ENCODE measurements at places on chromosomes 7 and 10.

- ATAC-seq: no peak
Measured at GRCh38 chr7:129024125-129024524, 30.8 kb downstream of the TNPO3 start.

DNA sequence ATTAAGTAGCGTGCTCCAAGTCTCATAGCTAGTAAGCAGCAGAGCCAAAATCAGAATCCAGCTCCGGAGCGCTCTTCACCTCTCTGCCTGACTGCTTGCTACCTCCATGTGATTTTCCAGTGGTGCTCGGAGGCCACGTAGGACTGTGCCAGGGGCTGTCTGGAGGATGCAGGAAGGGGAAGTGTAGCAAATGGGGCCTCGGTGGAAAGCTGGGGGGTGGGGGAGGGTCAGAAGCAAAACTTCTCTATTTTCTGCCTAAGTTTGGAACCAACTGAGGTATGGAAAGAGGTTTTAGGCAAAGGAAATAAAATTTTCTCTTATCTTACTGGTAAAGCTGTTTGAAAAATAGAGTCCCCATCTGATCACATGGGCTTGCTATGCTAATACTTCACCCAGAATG lies 108.7 kb downstream of the TBXAS1 start:
- no peak for ATAC-seq

DNA sequence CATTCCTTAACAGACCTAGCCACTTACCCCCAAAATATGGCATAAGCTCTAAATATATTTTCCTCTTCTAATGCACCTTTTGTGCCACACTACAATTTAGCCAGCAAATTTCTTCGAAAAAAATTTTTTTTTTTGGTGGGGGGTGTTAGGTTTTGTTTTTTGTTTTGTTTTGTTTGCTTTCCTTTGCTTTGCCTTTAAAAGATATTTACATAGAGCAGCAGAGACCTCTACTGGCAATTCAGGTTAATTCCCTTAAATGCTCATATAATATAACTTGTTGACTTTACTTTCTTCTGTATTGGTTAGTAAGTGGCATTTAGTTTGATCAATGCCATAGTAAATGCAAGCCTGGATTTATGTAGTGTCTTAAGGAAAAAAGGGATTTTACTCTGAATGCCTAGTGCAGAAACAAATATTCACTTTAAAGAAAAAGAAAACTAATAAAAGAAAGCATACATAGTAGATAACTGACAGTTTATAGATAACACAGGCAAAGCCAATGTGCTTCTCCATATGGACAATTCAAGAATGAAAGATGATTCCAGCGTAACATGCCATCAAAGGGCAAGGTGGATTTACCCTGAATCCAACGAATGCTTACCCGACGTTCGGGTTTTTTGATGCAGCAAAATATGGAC lies 1250.6 kb downstream of the GATA3 start:
- ATAC-seq: peak; percentile 77

GRCh38 chr7:155294511-155294778 lies 3.2 kb upstream of the INSIG1 start:
- ATAC-seq: no peak

DNA sequence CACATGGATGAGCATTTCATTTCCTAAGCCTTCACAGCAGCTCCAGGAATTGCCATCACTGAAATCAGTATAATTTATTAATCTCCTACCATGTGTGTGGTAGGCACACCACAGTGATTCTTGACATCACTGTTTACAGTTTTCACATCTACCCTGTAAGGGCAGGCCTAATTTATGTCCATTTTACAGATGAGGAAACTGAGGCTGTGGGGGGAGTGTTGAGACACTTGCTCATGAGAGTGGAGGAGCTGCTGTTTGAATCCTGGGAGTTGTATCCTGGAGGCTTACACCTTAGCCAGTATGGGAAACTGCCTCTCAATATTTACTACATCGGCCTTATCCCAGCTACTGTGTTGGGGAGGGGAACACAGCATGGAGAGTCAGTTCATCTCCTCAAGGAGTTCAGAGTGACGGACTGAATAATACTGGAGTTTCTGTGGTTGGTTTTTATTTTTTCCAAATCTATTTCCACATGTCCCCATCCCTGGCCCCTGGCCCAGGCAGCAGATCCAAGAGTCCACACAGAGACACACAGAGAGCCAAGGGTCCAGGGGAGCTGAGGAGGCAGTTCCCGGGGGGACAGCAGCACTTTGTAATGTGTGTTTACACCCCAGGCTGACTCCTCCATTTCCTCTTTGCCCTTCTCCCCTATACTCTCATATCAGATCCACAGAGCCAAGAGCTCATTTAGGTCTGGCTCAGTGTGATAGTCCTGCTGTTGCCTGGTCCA lies 13.2 kb downstream of the UBTD1 start:
- no peak for ATAC-seq

GRCh38 chr7:156766666-156767065 lies 126.1 kb downstream of the RNF32 start:
- ATAC-seq: no peak

DNA sequence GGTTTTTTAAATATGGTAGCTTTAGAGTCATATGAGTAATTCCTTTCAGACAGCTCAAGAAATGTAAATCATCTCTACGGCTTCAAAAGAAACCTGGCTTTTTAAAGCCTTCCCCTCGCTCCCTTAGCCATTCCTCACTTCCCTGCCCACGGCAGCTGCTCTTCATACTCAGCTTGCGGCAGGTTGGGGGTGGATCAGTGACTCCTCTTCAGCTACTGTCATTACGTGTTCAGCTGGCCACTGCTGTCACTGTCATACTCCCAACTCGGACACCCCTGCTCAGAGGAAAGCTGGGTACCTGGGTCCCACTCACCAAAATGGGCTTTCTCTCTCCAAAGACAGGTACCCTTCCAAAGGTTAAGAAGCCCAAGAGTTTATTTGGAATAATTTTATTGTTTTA lies 6.6 kb downstream of the YWHAG start:
- no peak for ATAC-seq

DNA sequence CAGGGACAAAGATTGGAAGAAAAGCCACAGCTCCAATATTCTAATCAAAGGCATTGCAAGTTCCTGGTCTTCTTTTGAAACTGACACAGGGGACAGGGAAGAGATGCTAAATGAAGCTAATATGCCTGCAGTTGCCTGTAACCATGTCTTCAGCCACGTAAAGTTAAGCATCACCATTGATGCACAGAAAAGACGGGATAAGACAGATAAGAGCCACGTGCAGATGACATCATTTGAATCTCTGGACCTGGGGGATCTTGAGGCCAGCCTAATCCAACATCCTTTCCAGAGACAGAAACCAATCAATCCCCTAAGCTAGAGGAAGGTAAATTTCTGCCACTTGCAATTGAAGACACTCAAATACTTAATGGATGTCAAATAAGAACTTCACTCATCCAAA lies 93.4 kb downstream of the PIP4K2A start:
- ATAC-seq: no peak

DNA sequence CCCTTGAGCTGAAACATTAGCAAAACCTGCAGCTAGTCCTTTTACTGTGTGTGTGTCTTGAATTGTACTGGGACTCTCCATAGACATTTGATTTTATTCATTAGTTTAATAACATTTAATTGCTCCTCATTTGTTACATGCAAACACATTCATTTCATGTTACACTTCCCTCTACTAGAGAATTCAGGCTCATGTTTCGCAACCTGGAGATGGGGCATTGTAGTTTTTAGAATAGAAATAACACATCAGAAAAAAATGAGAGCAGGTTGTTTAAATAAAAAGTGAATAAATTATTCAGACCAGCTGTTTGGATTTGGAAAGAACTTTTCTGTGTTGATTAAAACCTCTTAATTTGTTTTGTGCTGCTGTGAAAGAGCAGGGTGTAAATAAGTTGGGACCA lies 243.9 kb downstream of the ETV1 start:
- ATAC-seq: no peak

GRCh38 chr10:132579027-132579859 lies 41.7 kb downstream of the INPP5A start:
- no peak for ATAC-seq

- no peak for ATAC-seq
Measured at GRCh38 chr7:15084368-15084767, 181.8 kb upstream of the DGKB start.

- no peak for ATAC-seq
Measured at GRCh38 chr7:27030393-27031050, 65.3 kb downstream of the HOXA1 start.

DNA sequence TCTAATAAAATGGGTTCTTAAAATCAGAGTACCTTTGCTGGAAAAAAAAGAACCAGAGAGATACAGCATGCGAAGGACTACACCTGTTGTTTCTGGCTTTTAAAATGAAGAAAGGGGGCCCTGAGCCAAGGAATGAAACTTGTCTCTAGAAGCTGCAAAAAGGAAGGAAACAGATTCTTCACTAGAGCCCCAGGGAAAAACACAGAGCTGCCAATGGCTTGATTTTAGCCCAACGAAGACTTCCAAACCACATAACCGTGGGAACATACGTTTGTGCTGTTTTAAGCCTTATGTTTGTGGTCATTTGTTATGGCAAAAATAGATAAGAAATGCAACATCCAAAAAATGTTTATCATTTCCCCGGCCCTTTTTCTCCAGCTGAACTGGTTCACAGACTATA lies 780.0 kb downstream of the SORCS1 start:
- ATAC-seq: no peak

GRCh38 chr7:7188091-7188490 lies 5.7 kb downstream of the C1GALT1 start:
- no peak for ATAC-seq

GRCh38 chr7:140686921-140687320 lies 9.6 kb upstream of the NDUFB2 start:
- ATAC-seq: no peak

DNA sequence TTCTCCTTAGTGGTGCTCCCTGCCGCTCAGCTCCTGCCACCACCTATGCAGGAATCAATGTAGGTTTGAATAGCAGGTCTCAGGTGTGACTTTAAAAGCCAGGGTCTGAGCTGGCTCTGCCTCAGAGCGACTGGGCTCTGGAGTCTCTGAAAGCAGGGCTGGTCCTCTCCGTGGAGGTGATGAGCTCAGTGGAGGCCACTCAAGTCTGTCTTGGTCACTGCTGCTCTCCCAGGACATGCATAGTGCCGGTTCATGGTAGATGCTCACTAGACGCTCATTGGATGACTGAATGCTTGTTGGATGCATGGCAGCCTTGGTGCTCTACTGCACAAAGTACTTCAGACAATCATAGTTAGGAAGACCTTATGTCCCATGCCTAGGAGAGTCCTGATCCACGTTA lies 45.1 kb upstream of the PTF1A start:
- no peak for ATAC-seq

- peak; percentile 82 for ATAC-seq
Measured at GRCh38 chr10:22648547-22648961, 65.8 kb downstream of the PIP4K2A start.

GRCh38 chr10:118734475-118734874 lies 20.3 kb downstream of the CACUL1 start:
- peak; percentile 26 for ATAC-seq

- ATAC-seq: peak; percentile 85
Measured at GRCh38 chr10:34181553-34182300, 633.4 kb downstream of the PARD3 start.

GRCh38 chr10:33385686-33386085 lies 51.2 kb upstream of the NRP1 start:
- ATAC-seq: no peak

- no peak for ATAC-seq
Measured at GRCh38 chr7:6279341-6279740, 6.9 kb upstream of the CYTH3 start.

DNA sequence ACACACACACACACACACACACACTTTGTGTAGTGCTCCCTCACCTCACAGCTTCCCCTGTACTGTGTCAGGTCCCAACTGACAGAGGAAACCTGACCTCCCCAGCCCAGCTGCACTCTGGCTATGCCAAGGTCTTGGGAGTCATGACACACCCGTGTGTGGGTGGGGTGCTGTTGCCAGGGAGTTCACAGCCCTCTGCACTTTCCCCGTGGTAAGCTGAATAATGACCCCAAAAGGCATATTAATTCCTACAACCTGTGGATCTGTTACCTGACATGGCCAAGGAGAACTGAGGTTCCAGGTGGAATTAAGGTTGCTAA lies 8.9 kb upstream of the NANOS1 start:
- no peak for ATAC-seq

DNA sequence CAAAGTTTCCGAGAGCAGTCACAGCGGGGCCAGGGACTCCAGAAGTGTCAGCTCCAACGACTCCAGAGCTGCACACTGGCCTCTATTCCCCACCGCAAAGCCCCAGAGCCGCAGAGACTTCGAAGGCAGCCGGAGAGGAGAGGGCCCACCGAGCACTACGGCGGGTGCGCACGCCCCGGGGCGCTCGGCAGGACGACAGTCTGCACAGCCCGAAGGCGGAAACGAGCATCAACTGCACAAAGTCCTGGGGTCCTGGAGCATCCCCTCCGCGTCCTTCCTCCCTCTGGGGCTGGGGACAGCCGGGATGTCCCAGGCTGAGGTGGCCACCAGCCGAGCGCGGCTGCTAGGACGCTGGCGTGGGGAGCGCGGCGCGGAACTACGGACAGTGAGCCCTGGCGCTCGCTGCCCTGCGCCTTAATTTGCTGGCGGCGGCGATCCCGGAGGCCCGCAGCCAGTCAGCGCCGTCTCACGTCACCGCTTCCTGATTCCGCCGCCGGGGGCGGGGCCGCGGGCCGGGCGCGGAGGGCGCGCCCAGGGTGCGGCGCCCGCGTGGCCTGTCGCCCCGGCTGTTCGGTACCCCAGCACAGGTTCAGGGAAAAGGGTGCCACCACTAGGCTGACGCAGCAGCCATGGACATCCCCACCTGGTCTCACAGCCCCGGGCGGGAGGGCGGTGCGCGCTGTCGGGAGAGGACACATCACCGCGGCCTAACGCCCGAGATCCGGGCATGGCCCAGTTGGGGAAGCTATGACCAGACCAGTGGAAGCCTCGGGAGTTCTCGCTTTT lies at the start of gene TBX20:
TBX20 (minus strand) TSS at position 391 of the 786 bp plus-strand sequence. CDS start 480 bp downstream, outside the sequence.
- ATAC-seq: peak; percentile 93

DNA sequence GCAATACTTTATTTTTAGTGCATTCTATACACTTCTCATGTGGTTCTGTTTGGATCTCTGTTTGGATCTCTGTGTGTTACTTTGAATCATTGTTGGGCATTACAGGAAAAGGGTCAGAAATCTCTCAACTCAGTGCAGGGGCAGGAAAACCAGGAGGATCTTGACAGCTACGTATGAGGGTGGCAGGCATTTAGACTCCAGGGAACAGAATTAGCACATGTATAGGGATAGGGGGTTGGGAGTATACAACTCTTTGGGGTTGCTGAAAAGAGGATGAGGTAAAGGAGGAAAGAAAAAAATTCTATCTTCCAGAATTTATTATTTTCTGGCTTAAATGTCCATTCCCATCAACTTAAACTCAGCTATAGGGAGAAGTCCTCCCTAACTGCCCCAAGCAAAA lies 59.4 kb upstream of the MKI67 start:
- ATAC-seq: no peak

GRCh38 chr7:72069263-72069662 lies 342.9 kb downstream of the CALN1 start:
- no peak for ATAC-seq

GRCh38 chr10:100528123-100528886 lies 1.4 kb downstream of the NDUFB8 start:
- no peak for ATAC-seq

GRCh38 chr10:59381687-59382086 lies 19.3 kb upstream of the FAM13C start:
- ATAC-seq: no peak

- ATAC-seq: peak; percentile 56
Measured at GRCh38 chr7:69403169-69403568, 195.1 kb upstream of the AUTS2 start.

GRCh38 chr7:99201027-99201426 lies 6.9 kb downstream of the KPNA7 start:
- no peak for ATAC-seq

GRCh38 chr7:42227541-42227935 lies 9.5 kb downstream of the GLI3 start:
- peak; percentile 24 for ATAC-seq

GRCh38 chr10:69385454-69386350 lies 31.0 kb downstream of the TACR2 start:
- ATAC-seq: no peak
